ENCODE measurements at places on chromosomes 13 and 19.

DNA sequence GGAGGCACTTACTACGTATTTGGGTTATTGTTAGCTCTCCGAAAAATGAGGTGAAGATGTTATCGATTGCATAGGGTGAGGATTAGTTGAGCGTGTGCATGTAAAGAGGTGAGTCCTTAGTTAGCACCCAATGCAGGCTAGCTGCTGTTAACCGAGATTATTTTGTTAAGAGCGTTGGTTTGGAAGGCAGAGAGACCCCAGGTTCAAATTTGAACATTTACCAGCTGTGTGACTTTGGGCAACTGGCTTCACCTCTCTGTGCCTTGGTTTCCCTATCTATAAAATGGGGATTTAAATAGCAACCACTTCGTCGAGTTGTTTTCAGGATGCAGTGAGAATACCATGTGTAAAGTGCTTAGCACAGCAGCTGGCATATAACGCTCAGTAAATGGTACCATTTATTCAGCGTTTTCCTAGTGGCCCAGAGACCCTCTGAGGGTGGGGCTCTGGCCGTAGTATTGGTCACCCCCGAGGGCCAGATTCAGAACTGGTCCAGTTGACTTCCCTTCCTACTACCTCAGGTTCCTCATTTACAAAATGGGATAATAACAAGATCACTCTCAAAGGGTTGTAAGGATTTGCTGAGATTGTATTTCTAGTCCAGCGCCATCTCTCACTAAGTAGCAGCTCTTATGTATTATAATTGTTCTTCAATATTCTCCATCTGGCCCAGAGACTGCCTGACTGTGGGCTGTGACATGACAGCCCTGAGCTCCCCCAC lies 887 bp downstream of the SIPA1L3 start:
- no peak for DNase-seq

- DNase-seq = no peak
Measured at GRCh38 chr13:113519556-113519955, 29.0 kb upstream of the DCUN1D2 start.

- peak; percentile 87 for DNase-seq
Measured at GRCh38 chr13:28161370-28161769, 23.0 kb downstream of the PAN3 start.

GRCh38 chr13:99332456-99332855 lies 25.3 kb upstream of the GPR183 start:
- no peak for DNase-seq

- no peak for DNase-seq
Measured at GRCh38 chr13:112684071-112684845, 5.6 kb upstream of the ATP11A start.

DNA sequence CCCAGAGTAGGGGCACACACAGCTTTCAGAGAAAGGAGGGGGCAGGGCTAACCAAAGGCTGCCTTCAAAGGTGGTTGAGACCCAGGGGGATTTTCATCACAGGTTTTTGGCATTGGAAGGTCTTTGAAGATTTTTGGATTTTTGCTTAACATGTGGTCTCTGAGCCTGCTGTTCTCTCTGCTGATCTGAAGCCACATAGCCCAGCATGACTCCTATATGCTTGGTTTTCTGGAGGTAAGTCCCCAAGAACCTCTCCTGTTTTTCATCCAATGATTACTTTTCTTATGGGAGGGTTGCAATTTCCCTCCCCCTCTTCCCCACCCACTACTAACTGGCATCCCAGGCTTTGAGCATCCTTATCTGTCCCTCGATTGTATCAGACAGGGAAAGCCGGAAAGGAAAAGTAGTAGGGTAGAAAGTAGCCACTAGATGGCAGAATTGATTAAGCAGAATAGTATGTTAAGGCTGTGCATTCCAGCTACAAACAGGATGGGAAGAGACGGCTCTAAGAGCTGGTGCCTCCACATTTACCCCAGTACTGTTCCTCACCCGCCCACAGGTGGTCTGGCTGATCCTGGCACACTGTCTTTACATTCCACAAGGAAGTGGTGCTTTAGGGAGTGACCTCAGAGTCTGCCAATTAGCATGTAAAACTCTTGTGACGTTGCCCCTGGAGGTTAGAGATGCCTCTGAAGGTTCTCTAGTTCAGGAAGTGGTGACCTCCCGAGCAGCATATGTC lies 218.9 kb upstream of the EDNRB start:
- peak; percentile 46 for DNase-seq

- DNase-seq = peak; percentile 97
Measured at GRCh38 chr19:1275260-1275975, at the start of gene FAM174C. FAM174C (plus strand) TSS chr19:1275530; CDS start chr19:1275550, 20 bp downstream.

GRCh38 chr19:30459859-30460258 lies 87.7 kb downstream of the ZNF536 start:
- DNase-seq = no peak

GRCh38 chr13:95264225-95264624 lies 37.0 kb downstream of the ABCC4 start:
- no peak for DNase-seq

DNA sequence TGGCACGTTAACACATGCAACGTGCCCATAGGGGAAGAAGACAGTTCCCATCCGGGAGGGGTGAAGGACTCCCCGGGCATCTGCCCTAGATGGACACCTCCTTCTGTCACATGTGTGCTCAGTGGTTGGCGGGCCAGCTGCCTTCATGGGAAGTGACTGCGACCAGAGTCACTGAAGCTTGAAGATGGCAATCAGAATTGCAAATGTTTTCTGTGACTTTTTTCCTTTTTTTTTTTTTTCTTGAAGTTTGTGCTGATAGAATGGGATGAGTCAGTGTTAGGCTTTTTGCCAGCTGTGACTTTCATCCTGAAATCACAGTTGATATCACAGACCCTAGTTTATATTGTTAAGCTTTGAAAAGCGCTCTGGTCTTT lies 109.2 kb upstream of the MCF2L start:
- no peak for DNase-seq

- DNase-seq = no peak
Measured at GRCh38 chr13:41203810-41204209, 9.4 kb upstream of the KBTBD7 start.

GRCh38 chr13:25237083-25237482 lies 50.2 kb downstream of the MTMR6 start:
- DNase-seq = no peak

DNA sequence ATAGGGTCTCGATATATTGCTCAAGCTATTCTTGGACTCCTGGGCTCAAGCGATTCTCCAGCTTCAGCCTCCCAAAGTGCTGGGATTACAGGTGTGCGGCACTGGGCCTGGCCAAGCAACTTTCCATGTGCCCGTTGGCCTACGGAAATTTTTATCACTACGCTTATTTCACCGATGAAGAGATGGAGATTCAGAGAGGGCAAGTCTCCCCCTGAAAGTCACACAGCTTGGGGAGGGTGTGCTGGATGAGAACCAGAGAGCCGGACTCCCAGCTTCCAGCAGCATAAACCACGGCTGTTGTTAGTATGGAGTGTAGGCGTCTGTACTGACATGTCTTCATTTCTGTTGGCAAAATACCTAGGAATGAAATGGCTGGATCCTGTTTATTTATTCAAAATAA lies 11.8 kb upstream of the GNA11 start:
- no peak for DNase-seq

DNA sequence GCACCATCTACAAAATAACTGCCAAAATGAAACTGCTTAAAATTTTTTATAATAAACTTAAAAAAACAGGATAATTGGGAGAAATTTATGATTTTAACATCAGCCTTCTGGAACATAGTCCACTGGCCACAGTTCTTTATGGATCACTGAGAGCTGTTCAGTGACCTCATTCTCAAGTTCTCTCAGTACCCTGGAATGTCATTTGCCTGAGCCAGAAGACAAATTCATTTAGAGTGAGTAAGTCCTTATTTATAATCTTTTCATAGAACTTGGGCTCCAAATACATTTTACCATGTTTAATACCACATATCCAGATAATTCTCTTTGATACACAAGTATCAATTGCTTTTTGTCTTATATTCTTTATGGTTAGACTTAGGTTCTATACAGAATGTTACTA lies 87.6 kb downstream of the CAB39L start:
- DNase-seq = no peak

GRCh38 chr19:54172471-54173358 lies at the start of gene TMC4:
TMC4 (minus strand) TSS chr19:54173160; CDS start chr19:54173117, 43 bp downstream.
- no peak for DNase-seq

DNA sequence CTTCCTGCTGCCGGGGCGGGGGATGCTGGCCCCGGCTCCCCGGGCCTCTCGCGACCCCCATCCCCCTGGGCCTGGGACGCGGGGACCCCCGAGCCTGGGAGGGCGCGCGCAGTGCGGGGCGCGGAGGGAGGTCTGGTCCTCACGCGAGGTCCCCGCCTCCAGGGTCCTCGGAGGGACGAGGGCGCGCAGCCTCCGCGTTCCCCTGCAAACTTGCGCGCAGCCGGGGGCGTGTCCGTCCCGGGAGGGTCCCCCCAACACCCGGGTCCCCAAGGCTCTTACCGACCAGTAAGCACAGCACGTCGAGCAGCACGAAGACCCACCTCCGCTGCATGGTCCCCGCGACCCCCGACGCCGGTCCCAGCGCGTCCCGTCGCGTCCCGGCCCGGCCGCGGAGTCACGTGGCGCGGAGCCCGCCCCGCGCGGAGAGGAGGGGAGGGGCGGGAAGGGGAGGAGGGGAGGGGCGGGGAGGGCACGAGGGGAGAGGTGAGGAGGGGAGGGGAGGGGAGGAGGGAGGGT lies at the start of gene PLPP2:
PLPP2 (minus strand) TSS at position 398 of the 516 bp plus-strand sequence; CDS start at position 331, 67 bp downstream.
- DNase-seq = no peak

- peak; percentile 33 for DNase-seq
Measured at GRCh38 chr13:41960211-41960636, 685 bp downstream of the VWA8 start.
